D721Med (cell line): ENCODE measurements at places on chromosomes 7 and 10.

DNA sequence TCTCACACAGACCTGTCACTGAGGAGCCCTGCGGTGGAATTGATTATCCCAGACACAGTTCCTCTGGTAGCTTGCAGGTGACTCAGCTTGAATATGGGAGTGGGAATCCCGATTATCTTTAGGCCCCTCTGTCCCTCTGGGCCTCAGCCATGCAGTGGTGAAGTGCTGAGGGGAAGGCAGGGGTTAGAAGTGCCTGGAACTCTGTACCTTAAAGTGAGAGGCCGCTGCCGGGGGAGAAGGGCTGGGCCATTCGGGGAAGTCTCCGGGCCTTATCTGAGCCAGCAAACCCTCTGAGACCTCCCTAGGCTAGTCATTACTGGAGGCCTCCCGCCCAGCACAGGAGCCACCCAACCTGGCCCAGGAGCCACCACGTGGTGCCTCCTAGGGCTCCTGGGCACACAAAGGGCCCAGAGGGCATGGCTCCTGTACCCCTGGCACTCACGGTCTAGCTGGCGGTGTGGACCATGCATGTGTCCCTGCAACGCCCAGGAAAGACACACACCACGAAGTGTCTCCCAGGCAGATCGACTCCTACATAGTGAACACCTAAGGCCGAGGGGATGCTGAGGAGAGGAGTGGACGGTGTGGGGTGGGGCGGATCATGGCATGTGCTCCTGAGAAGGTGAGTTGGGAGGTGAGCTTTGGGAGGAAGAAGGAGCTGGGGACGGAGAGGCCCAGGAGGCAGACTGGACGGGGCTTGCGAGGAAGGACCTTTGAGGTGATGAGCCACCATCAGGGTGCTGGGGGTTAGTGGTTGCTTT lies 56.2 kb downstream of the HK1 start:
- DNase-seq: no peak

DNA sequence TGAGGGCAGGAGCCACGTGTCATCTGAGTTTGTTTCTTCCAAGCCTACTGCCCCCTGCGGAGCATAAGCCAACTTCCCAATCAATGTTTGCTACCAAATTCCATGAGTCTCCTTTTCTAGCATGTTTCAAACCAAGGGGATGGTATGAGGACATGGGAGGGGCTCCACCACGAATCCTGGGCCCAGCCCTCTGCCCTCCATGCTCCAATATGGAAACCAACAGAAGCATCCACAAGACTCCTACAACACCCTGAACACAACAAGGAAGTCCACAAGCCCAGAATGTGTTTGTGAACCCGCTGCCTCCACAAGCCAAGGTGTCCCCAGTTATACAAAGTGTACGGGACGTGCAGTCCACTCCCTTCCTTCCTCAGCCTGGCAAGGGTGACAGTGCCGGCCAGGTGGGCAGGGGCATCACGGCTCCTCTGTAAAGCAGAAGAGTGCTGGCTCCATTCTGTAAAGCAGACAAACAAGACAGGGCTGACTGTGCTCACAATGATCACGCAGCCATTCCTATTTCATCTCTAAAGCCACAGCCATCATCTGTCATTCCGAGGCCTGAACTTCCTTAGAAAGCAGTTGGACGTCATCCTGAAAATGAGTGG lies 466.1 kb downstream of the PTPRN2 start:
- no peak for DNase-seq

- DNase-seq: no peak
Measured at GRCh38 chr7:141872931-141873330, 31.6 kb upstream of the PRSS37 start.

GRCh38 chr10:79342295-79342761 lies 4.9 kb upstream of the PPIF start:
- DNase-seq: no peak

DNA sequence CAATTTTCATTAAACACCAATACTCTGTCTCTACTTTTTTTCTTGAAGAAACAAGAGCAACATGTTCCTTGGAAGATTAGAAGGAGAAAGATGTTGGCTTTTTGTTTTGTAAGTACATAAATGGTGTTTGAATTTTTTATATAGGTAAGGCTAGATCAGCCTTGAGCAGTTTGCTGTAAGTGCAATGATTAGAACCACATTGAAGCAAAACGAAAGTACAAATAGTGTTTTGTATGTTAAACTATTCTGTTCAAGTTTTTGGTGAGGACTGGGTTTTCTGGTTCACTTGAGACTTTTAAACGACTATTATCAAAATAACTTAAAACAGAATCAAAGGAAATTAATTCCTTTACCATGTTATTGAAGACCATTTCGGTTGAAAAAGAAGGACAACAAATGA lies 162.9 kb upstream of the NRP1 start:
- no peak for DNase-seq

- no peak for DNase-seq
Measured at GRCh38 chr10:119451300-119451896, 91.1 kb downstream of the RGS10 start.

DNA sequence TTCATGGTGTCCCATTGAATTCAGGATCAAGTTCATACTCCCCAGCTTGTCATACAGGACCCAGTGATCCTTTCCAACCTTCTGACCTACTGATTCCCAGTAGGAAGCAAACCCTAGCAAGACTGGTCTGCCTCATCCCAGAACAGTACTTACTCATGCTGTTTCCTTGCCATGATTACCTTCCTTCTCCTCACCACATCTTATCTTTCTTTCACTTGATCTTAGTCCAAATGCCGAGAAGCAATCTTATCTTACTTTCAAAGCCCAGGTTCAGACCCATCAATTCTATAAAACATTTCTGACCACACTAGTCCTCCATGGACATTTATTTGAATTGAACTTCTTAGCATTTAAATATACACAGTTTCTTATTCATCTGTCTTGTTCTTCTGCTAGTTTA lies 26.6 kb upstream of the ATRNL1 start:
- DNase-seq: no peak

DNA sequence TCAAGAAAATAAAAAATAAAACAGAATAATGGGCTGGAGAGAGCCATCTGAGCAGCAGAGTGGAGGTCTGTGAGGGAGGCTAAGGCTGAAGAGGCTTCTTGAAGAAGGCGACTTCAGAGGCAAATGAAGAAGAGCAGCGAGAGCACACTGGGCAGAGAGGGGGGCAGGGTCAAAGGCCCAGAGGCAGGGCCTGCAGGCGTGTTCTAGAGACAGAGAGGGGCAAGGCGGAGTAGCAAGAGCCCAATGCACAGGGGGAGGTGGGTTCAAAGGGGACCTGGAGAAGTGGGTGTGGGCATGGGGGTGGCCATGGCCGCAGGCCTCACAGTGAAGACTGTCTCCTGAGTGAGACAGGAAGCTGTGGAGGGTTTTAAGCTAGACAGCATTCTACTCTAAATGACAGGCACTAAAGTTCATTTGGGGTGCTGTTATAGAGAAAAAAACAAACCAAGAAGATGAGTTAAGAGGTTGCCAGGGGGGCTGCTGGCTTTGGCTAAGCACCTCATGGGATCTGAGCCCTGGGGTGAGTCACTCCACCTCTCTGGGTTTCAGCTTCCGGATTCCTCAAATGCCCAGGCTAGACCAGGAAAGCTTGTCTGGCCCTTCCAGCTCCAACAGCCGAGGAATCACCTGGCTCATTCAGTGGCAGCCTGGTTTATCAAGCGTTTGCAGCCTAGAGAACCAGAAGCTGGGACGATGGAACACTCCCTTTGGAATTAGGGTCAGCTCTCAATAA lies 81.7 kb downstream of the DLG5 start:
- no peak for DNase-seq

DNA sequence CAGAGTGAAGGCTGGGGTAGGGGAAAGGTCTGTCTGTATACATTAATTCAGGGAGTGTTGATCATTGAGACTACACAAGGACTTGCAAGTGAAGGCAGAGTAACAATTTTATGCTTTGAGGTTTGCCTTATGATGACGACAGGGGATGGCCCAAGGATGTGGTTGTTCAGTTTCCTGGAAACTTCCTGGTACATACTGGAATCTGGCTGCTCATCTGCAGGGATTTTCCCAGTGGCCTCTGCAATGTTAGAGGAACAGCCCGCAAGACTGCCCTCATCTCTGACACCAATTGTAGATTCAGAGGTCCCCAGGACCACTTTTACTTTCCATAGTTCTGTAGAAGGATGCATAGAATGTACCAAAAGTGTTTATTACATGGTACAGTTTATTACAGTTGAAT lies 189.6 kb downstream of the TMEM178B start:
- DNase-seq: no peak

DNA sequence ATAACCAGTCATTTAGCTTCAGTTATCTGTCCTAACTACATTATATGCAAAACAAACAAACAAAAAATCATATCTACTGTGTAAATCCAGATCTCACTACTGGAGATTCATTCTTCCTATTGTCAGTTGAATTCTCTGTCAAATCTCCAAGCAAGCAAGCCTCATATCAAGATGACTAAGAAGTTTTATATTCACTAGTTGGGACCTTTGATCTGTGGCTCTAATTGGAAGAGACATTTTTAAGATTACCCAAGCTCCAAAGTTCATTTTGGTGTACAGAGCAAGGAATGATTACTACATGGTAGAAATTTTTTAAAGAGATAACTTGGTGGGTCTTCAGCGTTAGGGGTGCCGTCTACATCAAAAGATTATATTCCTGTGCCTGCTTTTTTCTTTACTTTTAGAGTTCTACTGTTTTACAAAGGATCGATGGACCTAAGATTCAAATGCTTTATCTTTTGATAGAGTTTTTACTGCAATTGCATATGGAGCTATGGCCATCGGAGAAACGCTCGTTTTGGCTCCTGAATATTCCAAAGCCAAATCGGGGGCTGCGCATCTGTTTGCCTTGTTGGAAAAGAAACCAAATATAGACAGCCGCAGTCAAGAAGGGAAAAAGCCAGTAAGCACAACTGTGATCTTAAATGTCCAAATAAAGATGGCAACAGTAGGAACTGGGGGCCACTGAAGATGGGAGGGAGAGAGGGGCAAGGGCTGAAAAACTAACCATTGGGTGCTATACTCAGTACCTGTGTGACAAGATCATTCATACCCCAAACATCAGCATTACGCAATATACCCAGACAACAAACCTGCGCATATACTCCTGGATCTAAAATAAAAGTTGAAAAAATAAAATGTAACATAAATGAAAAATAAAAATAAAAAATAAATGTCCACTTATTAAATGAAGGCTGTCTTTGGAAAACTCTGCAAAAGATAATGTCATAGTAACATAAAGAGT lies 47.9 kb downstream of the SP8 start:
- DNase-seq: no peak

DNA sequence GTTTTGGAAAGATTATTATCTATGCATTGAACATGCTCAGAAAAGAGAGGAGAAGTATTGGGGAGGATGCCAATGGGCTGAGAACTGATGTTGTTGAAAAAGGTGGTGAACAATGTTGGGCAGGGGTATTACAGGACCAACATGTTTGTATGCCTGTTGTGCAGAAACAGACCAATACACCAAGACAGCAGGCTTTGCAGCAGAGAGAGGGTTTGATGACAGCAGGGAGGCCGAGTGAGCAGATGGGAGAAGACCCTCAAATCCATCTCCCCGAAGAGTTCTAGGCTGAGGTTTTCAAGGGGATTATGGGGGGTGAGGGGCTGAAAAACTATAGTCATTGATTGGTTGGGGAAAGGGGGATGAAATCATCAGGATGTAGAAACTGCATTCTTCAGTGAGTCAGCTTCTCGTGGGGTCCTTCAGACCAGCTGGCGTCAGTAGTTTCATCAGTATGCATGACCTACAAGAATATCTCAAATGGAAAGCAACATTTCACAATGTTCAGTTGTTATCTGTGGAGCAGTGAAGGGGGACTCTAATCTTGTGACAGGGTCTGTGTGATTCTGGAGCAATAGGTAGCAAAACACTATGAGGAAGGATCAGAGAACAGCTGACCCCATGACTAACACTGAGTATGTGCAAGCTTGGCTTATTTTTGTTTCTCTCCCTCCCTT lies 167.8 kb downstream of the BAMBI start:
- DNase-seq: no peak

DNA sequence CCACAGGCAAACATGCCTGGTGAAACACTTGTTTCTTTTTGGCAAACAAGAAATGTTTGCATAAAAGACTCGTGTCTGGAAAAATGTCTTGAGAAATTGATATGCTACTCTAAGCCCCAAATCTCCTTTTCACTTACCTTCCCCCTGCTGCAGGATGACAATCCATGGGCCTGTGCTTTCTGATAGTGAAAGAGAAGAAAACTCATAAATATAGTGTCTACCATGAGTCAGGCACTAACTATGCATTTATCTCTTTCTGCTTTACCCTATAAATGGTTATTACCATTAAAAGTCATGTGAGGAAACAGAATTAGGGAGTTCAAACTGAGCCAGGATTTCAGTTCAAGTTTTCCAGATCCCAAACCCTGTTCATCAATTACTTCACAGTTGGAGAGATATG lies 6.6 kb upstream of the TARP start:
- no peak for DNase-seq

DNA sequence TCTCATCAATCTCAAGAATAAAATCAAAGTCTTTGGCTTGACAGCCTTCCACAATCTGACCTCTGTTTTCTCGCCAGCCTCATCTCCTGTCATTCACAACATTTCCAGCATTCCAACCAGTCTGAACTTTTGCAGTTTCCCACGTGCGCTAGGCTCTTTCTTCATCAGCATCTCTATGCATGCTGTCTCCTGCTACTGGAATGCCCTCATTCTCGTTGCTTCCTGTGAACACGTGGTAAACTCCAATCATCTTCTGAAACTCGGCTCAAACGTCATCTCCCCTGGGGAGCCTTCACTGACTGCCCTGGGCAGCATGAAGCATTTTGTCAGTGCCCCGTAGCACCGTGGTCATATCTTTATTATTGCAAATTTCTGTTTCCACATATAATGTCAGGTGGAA lies 12.2 kb upstream of the RSBN1L start:
- no peak for DNase-seq

DNA sequence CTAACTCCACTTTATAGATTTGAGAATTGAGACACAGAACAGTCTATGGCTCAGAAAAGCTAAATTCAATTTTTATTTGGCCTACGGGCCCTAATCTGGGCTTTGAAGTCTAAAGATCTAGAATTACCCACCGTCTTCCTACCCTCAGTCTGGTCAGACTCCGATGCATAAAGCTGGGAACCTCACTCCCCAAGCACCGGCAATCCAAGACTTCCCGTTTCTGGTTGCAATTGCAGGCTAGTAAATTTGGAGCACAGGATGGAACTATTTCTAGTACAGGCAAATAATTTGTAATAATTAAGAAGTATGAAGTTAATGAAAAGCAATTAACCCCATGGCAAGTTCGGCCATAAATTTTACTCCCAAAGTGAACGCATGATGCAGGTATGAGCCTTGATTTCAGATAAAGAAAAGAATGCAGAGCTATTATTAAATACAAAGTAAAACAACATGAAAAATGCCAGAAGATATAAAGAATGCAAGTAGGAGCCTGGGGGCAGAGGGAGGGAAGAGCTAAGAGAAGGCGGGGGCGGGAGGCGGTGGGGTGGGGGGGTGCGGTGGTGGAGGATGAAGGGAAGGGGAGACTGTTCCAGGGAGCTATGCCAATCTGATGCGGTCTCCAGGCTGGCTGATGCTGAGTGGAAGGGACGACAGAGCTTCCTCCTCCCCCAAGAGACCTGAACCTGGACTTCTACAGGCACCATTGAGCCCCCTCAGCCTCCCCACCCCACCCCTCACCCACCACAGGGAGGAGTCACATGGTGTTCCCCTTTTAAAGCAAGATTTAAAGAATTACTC lies 45.1 kb downstream of the BPGM start:
- no peak for DNase-seq

- no peak for DNase-seq
Measured at GRCh38 chr10:132163278-132163765, 23.4 kb upstream of the DPYSL4 start.
